CD4-positive, CD25-positive, alpha-beta regulatory T cell (primary cell): ENCODE measurements at places on chromosomes 7 and 10. TPM values are rescaled to one million over a fixed set of nuclear protein-coding genes. Genes with fewer than 3 reads are reported as not detected.

HGF gene
- not detected for polyA plus RNA-seq

PLAC9 gene
- 1.1 TPM for polyA plus RNA-seq

LIPA gene
- 99.2 TPM for polyA plus RNA-seq

PDE6C gene
- polyA plus RNA-seq: not detected

NYAP1 gene
- not detected for polyA plus RNA-seq

AKR1B15 gene
- polyA plus RNA-seq: not detected

GFRA1 gene
- polyA plus RNA-seq: not detected

DNA sequence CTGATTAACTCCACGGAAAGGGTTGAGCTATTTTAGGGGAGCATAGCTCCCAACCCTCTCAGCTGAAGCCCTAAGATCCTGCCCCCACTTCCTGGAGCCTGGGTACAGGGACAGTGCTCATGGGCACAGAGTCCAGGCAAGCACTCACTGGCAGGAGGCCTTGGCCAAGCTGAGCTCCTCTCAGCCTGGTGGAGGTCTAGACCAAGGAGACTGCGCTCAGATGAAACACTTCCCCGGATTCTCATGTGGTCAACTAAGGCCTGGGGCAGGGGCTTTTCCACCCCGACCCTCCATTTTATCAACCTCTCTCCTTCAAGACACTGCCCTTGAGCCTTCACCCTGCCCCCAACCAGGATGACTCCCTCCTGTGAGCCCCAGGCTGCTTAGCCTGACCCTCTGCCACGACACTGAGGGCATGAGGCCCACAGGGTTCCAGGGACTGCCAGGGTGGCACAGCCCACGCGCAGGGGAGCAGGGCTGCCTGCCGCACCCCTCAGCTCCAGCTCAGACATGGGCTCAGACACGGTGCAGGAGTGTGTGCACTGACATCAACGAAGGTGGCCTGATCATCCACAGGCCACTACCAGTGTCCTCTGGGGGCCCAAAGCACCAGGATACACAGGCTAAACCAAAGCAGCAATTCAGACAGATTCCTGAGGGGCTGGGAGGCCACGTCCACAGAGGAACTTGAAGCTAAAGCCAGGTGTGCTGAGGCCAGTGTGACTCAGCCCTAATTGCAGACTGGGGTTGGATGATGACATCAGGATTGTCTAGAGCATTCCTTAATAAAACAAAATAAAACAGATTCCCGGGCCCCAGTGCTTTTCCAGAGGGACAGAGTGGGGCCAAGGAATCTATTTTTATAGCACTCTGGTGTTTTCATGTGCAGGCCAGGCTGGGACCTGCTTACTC lies 18.8 kb downstream of the CHAT start:
- H3K4me1 ChIP-seq: no peaks in the 10 kb centered on the region
- no peak overlapping the region for H3K4me3 ChIP-seq
- H3K27ac ChIP-seq: no peak overlapping the region
- H3K27me3 ChIP-seq: no peaks in the 10 kb centered on the region
- no peak for DNase-seq

GRCh38 chr7:1316086-1316485 lies 83.4 kb downstream of the UNCX start:
- H3K27ac ChIP-seq: no peak overlapping the region
- no peak for DNase-seq
- no peaks in the 10 kb centered on the region for H3K27me3 ChIP-seq
- H3K36me3 ChIP-seq: no peaks in the 10 kb centered on the region
- no peaks in the 10 kb centered on the region for H3K4me1 ChIP-seq

DNA sequence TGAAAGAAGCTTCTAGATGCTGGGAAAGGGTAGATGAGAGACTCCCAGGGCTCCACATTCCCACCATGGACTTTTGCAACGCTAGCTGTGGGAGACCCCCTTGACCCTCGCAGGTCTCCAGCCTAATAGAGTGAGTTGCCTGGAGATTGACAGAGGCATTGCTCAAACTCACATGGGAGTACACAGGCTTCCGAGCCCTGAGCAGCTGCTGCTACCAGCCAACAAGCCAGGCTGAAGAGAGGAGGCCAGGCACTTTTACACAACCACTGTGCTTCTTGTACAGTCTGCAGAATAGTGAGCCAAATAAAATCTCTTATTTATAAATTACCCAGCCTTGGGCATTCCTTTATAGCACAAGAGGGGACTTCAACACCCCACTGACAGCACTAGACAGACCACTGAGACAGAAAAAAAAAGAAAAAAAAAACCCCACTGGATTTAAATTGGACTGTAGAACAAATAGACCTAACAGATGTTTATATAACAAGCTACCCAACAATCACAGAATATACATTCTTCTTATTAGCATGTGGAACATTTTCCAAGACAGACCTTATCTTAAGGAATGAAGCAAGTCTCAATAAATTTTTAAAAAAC lies 146.2 kb downstream of the ZFAND4 start:
- no peak overlapping the region for H3K27ac ChIP-seq
- H3K4me3 ChIP-seq: no peak overlapping the region
- H3K4me1 ChIP-seq: no peaks in the 10 kb centered on the region
- H3K36me3 ChIP-seq: no peaks in the 10 kb centered on the region
- no peak for DNase-seq
- no peaks in the 10 kb centered on the region for H3K27me3 ChIP-seq

GRCh38 chr10:74450602-74451001 lies 299.6 kb downstream of the ADK start:
- H3K36me3 ChIP-seq: no peaks in the 10 kb centered on the region
- H3K4me3 ChIP-seq: no peak overlapping the region
- no peak overlapping the region for H3K27ac ChIP-seq
- peaks cover under 1% of the 10 kb centered on the region for H3K4me1 ChIP-seq
- no peak for DNase-seq
- no peaks in the 10 kb centered on the region for H3K27me3 ChIP-seq

DNA sequence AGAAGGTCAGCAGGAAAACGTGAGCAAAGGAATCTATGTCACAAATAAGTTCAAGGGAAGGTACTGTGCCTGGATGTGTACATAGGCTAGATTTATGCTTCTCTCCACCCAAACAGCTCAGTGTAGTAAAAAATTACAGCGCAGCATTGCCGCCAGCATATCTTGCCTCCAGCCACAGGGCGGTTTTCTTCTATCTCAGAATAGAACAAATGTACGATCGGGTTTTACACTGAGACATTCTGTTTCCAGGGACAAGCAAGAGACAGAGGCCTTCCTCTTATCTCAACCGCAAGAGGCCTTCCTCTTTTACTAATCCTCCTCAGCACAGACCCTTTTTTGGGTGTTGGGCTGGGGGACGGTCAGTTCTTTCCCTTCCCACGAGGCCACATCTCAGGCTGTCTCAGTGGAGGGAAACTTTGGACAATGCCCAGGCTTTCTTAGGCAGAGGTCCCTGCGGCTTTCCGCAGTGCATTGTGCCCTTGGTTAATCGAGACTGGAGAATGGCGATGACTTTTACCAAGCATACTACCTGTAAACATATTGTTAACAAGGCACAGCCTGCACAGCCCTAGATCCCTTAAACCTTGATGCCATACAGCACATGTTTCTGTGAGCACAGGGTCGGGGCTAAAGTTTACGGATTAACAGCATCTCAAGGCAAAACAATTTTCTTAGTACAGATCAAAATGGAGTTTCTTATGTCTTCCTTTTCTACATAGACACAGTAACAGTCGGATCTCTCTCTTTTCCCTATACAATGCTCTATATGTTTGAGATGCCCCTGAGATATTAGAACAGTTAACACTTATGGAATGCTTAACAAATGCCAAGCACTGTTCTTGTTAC lies 11.6 kb upstream of the ABHD11 start:
- H3K27ac ChIP-seq: no peak overlapping the region
- H3K36me3 ChIP-seq: no peaks in the 10 kb centered on the region
- no peak for DNase-seq
- no peak overlapping the region for H3K4me3 ChIP-seq
- H3K27me3 ChIP-seq: peaks cover 2% of the 10 kb centered on the region
- H3K4me1 ChIP-seq: no peaks in the 10 kb centered on the region

DNA sequence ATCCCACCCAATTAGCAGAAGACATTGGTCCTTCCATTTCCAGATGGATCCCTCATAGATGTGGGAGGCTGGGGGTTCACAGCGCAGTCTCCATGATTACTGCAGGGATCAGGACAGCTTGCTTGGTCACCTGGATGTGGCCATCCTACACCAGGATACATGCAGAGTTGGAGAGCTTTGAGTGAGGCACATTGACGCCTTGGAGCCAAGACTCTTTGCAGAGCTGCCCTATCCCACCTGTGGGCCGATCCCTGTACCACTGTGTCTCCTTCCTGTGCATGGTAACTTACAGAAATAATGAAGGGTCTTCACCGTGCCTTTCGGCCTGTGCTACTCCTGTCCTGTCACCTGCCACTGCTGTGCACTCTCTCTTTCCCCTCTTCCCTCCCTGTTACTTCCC lies 444.8 kb downstream of the GLRX3 start:
- no peak overlapping the region for H3K4me3 ChIP-seq
- H3K36me3 ChIP-seq: no peaks in the 10 kb centered on the region
- H3K27ac ChIP-seq: no peak overlapping the region
- no peaks in the 10 kb centered on the region for H3K4me1 ChIP-seq
- DNase-seq: no peak

DNA sequence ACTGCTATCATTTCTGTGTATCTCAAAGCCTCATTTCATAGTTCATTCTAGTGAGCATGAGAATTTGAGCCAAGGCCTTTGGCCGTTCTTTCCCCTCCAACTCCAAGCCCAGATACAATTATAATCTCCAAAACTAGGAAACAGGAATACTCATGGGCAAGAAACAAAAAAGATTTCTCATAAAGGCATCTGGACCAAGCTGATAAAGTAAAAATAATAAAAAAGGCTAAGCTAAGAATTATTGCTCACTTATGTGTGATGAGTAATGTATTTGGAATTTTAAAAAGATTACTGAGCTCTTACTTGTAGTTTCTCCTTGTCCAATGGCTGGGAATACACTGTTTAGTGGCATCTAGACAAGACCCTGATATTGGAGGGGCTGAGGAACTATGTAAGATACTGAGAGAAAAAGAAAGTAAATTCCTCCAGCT lies 196.4 kb upstream of the POM121L12 start:
- no peak for DNase-seq
- no peaks in the 10 kb centered on the region for H3K4me1 ChIP-seq
- no peak overlapping the region for H3K4me3 ChIP-seq
- H3K36me3 ChIP-seq: no peaks in the 10 kb centered on the region
- no peaks in the 10 kb centered on the region for H3K27me3 ChIP-seq
- no peak overlapping the region for H3K27ac ChIP-seq

DNA sequence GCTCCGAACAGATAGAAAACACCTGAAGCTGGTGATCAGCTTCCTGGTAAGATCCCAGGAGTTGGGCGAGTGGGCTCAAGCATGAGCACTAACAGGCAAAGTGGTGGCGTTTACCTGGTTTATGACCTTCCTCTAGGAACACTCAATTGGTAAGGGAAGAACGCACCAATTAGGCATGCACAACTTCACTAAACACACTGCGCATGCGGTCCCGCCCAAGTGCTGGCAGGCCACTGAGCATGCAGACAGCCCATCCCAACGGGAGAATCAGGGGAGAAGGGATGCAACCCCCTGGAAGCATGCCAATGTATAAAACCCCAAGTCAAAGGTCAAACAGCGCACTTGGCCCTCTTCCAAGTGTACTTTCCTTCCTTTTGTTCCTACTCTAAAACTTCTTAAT lies 70.4 kb downstream of the LYZL2 start:
- H3K4me3 ChIP-seq: no peak overlapping the region
- no peaks in the 10 kb centered on the region for H3K27me3 ChIP-seq
- no peak overlapping the region for H3K27ac ChIP-seq
- no peak for DNase-seq
- no peaks in the 10 kb centered on the region for H3K4me1 ChIP-seq

DNA sequence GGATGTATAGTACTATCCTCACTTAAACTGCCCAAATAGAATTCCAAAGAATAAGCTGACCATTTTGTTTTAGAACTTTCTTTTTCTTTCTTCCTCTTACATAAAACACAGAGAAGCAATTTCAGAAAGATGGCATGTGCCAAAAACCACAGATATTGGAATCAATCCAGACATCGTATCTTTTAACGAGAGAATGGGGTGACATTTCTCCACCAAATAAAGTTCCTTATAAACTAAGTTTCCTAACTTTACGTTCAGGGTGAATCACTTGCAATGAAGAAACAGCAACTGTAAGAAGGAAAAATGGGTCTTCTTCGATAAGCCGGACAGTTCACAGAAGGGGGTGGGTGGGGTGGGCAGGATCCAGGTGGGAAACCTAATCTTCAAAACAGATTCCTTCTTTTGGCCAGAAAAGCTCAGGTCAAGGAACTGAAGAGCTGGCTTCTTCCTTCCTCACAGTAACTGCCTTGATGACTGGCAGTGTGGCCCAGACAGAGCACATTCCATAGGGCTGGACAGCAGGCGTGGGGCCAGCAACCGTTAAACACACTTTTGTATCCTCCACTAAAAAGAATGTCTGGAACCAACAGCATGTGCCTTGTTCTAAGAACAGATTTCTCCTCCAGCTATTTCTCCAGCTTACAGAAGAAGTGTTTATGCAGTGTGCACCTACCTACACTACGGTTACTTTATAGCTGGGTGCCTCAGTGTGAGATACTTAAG lies 31.5 kb downstream of the CREB3L2 start:
- H3K4me1 ChIP-seq: no peaks in the 10 kb centered on the region
- no peak for DNase-seq
- H3K4me3 ChIP-seq: no peak overlapping the region
- no peaks in the 10 kb centered on the region for H3K27me3 ChIP-seq
- no peaks in the 10 kb centered on the region for H3K36me3 ChIP-seq
- no peak overlapping the region for H3K27ac ChIP-seq

- no peak for DNase-seq
- H3K36me3 ChIP-seq: peaks cover 66% of the 10 kb centered on the region
- H3K4me1 ChIP-seq: peaks cover 58% of the 10 kb centered on the region
- no peak overlapping the region for H3K27ac ChIP-seq
Observed at GRCh38 chr10:104264783-104265182, 4.2 kb upstream of the GSTO2 start.

DNA sequence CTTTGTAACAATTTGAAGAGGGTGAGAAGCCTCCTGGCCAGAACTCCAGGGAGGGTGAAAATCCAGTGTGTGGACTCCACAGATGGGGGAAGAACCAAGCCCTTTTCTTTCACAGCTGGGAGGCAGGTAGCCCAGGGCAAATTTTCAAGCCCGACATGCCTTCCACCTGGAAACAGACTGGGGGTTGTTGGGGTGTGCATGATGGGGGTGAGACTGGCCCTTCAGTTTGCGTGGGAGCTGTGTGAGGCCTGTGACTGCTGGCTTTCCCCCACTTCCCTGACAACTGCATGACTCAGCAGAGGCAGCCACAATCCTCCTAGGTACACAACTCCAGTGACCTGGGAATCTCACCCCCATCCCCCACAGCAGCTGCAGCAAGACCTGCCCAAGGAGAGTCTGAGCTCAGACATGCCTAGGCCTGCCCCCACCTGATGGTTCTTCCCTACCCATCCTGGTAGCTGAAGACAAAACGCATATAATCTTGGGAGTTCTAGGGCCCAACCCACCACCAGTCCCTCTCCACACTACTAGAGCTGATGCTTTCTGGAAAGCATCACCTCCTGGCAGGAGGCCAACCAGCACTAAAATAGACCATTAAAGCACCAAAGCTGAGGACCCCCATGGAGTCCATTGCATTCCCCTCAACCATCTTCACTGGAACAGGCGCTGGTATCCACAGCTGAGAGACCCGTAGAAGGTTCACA lies 445.4 kb downstream of the TFEC start:
- H3K36me3 ChIP-seq: no peaks in the 10 kb centered on the region
- no peak overlapping the region for H3K27ac ChIP-seq
- no peaks in the 10 kb centered on the region for H3K27me3 ChIP-seq
- H3K4me3 ChIP-seq: no peak overlapping the region
- no peak for DNase-seq

GRCh38 chr10:47409171-47409865 lies 25.2 kb upstream of the ZNF488 start:
- H3K27ac ChIP-seq: no peak overlapping the region
- H3K36me3 ChIP-seq: no peaks in the 10 kb centered on the region
- no peak overlapping the region for H3K4me3 ChIP-seq
- H3K4me1 ChIP-seq: no peaks in the 10 kb centered on the region

- no peaks in the 10 kb centered on the region for H3K4me1 ChIP-seq
- no peak overlapping the region for H3K27ac ChIP-seq
Observed at GRCh38 chr7:54330216-54330800, 211.9 kb upstream of the VSTM2A start.
